ENCODE measurements at places on chromosomes 5 and 9.

GRCh38 chr5:181133083-181133482 lies 2.1 kb upstream of the OR2V1 start:
- no peak for DNase-seq

GRCh38 chr5:38641003-38641402 lies 84.6 kb upstream of the LIFR start:
- no peak for DNase-seq

DNA sequence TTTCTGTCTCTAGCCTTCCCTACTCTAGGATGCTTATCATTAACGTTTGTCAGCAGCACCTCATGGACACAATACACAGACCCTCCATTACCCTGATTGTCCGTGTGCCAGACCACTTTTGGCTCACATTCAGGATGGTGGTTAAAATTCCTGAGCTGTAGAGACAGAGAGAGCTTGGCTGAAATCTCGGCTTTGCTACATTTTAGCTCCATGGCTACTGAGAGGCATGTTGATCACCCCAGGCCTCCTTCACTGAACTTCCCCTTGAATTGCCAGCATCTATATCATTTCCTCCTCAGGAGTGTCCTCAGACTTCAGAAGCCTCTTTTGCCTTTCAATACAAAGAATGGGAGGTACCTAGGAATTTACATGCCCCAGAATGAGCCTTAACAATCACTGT lies 104.7 kb upstream of the ISL1 start:
- no peak for DNase-seq

DNA sequence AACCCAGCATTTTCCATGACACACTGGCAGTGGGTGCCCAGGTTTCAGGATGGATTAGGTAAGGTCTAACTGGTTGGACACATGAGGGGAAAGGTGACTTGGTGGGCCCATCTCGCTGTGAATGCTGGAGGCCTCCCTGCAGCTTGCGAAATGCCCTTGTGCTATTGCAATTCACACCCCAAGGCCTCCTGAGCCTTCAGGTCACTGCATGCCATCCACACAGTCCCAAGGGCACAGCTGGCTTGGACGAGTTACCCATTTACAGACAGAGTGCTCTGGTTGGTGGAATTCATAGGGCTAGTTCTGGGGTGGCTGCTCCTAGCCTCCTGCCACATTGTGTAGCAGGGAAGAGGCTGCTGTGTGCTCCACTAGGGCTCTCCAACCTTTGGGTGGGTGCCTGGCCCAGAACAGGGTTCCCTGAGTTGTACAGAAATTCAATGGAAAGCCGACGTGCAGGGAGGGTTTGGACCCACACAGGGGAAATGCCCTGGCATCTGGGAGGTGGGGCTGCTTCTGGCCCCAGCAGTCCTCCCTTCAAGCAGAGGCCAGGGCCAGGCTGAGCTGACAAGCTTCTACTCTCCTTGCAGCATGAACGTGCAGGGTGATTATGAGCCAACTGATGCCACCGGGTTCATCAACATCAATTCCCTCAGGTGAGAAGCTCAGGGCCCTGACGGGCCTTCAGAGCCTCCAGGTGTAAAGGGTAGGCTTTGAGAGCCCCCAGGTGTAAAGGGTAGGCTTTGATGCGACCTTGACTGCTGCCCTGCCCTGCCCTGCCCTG lies 54.3 kb downstream of the ASS1 start:
- peak; percentile 37 for DNase-seq

- no peak for DNase-seq
Observed at GRCh38 chr5:119036101-119036762, 34.7 kb upstream of the DMXL1 start.

DNA sequence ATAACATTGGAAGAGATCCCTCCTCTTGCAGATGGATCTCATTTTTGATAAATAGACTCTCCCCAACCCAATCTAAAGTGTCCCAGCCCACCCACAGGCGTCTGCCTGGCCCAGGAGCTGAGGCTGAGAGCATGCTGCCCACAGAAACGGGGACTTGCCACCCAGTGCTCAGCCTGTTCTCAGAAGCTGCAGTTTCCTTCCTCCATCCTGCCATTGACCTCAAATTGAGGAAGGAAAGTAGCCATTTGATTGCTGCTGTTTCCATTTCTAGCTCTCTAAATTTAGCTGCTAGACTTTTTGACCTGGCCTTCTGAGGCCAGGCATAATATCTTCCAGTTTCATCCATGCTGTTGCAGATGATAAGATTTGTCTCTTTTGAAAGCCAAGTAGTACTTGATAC lies 31.1 kb upstream of the FRMD3 start:
- no peak for DNase-seq

DNA sequence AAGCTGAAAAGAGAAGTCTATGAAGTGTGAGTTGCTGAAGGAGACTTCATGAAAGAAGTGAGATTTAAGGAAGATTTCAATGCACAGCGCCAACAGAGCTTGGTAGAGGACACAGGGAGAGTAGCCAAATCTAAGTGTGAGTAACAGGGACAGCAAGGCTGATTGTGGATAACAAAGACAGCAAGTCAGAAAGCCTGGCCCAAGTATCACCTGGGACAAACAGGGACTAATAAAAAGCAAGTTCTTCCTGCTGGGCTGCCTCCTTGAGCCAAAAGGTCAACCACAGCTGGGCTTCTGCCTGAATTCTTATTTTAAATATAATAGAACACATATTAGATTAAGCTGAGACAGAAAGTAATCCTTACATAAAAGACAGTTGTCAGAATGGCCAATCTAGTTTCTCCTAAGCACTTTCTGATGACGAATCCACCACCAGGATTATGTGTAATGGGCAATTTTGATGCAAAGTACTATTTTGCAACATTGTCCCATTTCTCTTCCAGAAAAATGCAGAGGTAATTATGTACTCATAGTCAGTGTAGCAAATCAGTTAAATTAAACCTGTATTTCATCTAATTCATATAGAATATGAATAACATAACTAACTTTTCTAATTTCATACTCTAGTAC lies 73.8 kb downstream of the MAPKAP1 start:
- DNase-seq, result no peak

DNA sequence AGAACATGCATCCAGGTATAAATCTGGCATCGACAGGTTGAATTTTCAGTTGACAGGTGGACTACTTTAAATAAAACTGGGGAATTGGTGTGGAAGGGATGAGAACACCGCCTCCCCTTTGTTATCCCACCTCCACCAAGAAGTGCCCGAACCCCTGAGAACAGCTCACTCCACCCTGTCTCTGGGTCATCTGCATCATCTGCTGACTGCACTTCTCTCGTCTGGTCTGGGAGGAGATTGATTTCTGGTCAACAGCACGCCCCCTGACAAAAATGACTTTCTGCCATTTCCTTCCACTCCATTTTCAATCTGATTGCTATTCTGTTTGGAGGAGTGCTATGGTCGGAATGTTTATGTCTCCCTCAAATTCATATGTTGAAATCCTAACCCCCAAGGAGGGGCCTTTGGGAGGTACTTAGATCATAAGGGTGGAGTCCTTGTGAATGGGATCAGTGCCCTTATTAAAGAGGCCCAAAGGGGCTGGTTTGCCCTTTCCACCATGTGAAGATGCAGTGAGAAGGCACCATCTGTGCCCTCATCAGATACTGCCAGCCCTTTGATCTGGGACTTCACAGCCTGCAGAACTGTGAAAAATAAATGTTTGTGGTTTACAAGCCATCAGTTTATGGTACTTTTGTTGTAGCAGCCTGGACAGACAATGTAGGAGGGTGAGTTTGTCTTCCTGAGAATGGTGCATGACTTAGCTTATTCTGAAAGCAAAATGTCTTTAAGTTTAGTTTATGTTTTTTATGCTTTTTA lies 145.7 kb downstream of the EGFLAM start:
- DNase-seq, result no peak

DNA sequence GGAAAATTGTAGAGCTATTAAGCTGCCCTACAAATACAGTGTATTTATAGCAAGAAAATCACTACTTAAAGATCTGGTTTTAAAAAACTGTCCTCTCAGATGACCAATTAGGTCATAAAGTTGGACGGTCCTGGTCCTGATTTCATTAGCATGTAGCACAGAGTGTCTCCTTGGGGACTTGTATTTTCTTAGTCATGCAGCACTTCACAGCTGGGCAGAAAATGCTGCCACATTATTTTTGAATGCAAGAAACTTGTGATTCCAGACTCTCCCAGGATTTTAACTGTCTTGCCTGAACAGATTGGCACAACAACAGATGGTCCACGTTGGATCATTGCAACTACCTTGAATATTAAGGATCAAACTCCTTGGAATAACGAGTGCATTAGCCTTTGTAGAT lies 348.1 kb upstream of the SGCD start:
- DNase-seq, result no peak

GRCh38 chr5:110751902-110752762 lies 13.3 kb downstream of the SLC25A46 start:
- no peak for DNase-seq

DNA sequence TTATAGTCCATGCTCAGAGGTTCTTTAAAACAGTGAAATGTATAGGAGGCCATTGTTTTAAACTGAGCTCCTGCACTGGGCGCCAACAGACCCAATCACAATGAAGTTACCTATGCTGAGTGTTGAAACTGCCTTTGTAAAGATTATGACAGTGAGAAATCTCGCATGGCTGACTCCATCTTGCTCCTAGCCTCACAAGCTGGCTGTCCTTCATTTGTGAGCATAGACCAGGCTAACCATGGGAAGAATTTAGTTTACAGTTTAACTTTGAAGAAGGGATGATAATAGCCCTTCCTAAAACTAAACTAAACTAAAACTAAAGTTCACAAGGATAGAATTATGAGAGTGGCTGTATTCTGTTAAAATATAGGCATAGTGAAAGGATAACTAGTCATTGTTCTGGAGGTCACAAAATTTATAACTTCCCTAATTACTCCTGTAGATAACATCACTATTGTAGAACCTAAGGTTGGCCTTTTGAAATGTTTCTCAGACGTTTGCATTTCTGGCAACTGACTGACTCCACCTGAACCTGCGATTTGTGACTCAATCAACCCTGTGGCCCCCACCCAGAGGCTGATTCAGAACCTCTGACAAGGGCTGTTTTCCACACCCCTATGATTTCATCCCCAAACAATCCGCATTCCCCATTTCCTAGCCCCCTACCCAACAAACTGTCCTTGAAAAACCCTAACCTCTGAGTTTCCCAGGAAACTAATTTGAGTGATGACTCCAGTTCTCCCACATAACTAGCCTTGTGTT lies 59.1 kb downstream of the HMHB1 start:
- DNase-seq, result no peak

DNA sequence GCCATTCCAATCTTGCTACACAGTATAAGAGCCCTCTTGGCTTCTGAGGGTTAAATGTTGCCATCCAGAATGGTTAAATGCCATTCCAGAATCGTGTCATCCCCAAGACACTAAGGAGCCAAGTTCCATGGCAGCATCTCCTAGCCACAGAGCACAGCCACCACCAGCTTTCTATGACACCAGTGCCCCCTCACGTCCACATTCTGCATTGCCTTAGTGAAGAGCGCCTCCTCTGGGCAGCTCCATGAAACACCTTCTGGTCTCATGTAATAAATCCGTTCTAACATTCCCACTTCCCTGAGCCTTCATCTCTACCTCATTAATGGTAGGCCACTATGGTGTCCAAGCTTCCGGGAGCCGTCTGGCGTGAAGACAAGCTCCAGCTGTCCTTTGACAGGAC lies 12.4 kb downstream of the CBY3 start:
- DNase-seq, result no peak

GRCh38 chr5:110784901-110785300 lies 46.1 kb downstream of the SLC25A46 start:
- no peak for DNase-seq

- DNase-seq, result no peak
Observed at GRCh38 chr9:135862809-135863208, 44.5 kb downstream of the CAMSAP1 start.

DNA sequence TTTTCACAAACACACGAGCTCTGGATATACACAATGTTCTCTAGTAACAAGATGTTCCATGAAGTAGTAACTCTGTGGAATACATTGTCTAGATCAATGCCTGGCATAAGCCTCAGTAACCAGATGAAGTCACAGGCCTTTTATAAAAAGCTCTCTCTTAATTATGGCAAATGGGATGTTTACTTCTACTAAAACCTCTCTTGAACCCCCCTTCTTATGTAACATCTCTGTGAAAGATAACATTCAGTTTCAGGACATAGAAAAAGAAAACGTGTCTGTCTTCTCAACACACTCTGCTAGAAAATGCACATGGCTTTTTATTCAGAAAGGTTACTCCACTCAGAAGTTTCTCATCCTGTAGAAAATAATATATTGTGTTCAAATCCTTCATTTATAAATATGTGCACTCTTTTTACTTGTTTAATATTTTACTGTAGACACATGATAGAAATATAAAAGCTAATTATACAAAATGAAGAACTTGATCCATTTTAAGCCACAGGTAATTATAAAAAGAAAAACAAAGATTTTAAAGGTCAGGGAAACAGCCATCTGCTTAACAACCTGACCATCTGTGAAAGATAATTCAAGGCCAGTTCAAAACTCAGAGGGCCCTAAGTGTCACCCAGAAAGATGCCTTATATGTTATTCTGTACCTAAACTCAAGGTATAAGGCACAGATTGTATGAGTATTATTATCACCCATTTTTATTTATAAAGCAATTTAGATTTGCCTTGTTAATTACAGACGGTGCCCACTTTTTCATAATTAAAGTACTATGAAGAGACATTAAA lies 812.0 kb downstream of the CDH18 start:
- no peak for DNase-seq

DNA sequence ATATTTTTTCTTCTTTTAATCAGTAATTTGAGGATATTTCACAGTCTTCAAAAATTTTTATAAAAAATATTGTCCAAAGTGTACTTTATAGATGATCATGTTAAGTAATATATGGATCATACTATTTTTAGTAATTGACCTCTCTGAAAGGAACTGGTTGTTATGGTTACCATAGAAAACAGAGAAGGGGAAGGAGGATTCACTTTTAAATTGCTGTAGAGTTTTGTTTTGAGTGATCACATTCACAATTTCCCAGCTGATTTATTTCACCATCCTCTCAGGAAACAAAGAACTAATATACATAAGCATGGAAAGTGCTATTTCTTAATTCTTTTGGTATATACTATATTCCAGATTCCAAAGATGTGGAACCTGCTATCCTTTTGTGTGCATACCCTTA lies 56.5 kb upstream of the NREP start:
- no peak for DNase-seq

DNA sequence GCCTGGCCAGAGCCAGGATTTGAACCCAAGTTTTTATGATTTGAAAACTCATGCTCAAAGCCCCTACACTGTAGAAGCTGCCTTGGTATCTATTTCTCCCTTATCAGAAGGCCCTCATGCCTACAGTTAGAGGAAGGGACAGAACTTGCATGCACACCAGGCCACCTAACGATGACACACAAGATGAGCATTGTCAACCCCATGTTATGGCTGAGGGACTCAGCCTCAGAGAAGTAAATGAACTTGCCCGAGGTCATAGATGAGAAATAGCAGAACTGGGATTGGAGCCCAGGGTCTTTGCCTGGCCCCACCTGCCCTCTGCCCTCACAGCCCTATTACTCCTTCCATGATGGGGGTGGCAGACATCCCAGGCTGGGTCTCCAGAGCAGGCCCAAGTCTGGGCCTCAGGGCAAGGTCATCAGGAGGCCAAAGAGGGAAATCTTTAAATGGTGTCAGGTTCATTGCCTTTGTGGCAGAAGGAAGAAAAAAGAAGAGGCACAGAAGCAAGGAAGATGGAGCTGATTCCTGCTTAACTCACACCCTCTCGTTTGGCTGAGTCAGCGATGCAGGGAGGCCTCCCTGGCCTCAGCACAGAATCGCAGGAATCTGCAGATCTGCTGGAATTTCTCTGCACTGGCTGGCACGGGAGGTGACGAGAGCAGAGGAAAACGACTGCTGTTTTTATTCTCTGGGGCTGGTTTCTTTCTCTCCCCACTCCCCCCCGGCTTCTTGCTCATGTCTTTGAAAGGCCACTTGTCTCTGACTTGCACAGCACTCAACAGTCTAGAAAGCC lies 20.6 kb upstream of the CRB2 start:
- no peak for DNase-seq

GRCh38 chr9:136340356-136341041 lies 13.2 kb downstream of the GPSM1 start:
- DNase-seq, result no peak
